ENCODE measurements at places on chromosomes 12 and 14.
A peak's percentile ranks its signal among the peaks of the same experiment; 100 is the strongest.

DNA sequence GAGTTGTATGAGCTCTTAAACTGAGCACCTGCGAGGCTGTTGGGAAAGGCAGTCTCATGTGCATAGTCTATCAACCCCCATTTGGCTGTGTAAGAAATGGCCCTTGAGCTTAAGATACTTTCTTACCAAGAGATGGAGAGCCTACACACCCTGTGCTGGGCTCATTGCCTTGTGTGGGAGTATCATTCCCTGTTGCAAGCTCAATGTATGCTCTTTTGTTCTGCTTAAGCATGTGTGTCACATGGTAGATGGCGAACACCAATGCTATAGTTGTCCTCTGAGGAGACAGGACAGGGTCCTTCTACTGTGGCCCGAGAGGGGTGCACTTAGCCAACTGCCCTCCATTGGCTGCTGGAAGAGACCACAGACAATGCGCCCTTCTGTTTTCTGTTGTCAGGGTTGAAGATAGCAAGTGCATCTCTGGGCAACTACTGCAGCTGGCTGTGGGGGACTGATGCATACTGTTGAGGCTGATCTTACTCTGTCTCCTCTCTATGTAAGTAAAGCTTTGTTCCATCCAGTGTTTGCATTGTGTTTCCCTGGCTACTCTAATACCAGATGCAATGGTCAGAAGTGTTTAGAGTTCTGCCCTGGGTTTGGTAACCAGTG is 79.5 kb downstream of the PTPRB start:
- no peak for DNase-seq

- DNase-seq: no peak
Measured at GRCh38 chr12:111792155-111792855, 25.6 kb downstream of the ALDH2 start.

- no peak for DNase-seq
Measured at GRCh38 chr14:56274556-56274955, 156.3 kb downstream of the PELI2 start.

GRCh38 chr12:4383304-4383865 is 3.9 kb upstream of the FGF23 start:
- DNase-seq: no peak

GRCh38 chr14:56119201-56119981 is 1.2 kb downstream of the PELI2 start:
- DNase-seq: no peak

DNA sequence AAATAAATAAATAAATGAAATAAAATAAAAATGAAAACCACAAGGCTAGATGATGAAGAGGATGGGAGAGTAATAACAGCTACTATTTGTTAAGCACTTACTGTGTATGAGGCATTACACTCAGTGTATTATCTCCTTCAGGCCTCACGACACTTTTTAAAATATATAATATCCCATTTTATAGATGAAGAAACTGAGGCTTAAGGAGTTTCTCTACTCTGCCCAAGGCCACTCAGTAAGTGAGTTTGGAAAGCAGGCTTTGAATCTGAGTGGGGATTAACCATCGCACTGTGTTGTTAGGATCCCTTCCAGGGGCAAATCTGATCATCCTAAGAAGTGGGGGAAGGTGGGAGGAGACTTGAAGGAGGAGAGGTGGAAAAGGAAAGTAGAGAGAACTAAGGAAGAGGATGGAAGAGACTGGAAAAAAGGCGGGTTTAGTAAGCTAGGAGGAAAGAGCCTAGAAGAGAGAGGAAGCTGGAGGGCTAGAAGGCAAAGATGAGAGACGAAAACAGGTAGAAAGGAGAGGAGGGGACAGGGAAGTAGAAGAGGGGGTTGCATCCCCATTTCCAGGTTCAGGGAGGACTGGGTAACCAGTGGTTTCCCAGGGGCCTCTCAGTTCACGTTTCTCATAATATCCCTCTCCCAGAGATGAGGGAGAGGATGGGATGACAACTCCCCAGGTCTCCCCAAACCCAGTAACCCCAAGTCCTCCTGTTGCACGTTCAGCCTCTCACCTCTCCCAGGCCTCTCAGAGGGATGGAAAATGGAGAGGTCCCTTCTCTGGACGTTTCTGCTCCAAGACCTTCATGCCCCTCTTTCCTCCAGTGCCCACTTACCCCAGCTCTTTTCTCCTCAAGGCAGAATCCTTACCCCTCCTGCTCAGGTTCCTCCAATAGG is 1.7 kb downstream of the STAT6 start:
- DNase-seq: no peak

- no peak for DNase-seq
Measured at GRCh38 chr12:100720016-100720654, 74.4 kb upstream of the ANO4 start.

GRCh38 chr14:85575617-85575898 is 45.6 kb downstream of the FLRT2 start:
- DNase-seq: no peak

DNA sequence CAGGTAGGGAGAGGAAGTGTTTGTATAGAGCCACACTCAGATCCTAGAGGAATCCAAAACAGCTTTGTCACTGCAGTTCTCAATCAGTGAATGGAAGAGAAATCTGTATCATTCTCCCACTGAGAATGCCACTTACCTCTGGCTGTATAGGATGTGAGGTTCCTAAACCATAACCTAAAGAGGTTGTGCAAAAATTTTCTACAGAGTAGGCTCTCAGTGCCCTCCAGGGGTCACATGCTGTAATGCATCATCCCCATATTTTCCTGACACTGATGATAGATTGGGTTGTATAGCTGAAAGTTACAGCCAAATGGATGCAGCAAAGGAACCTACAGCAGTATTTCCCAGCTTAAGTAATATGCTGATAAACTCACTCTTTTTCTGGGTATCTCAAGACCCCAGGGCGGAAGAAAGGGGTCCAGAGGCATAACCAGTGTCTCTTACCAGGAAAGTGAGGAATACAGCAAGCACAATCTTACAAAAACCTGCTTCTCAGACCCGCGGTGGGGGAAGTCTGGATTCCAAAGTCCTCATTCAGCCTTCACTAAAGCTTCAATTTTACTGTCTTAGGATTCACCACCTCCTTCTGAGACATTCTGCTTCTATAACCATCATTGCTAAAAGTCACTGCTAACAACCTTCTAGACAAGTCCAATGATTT is 3.8 kb downstream of the BCDIN3D start:
- DNase-seq: no peak

DNA sequence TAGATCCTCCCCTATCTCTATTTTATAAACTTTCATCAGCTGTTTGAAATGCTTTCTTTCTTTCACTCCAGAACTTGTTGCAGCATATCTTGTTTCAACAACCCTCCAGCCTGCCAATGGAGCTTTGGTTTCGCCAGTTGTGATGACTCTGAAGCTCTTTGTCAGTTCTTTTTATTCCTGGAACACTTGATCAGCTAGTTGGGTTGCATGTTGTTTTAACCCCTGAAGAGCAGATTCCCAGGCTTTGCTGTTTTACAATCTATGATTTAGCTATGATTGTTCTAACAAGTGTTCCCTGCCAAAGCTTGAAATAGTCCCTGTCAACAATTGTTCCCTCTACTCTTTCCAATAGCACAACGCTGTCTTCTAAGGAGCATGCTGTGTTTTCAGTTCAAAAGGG is 50.6 kb upstream of the FUT8 start:
- no peak for DNase-seq

DNA sequence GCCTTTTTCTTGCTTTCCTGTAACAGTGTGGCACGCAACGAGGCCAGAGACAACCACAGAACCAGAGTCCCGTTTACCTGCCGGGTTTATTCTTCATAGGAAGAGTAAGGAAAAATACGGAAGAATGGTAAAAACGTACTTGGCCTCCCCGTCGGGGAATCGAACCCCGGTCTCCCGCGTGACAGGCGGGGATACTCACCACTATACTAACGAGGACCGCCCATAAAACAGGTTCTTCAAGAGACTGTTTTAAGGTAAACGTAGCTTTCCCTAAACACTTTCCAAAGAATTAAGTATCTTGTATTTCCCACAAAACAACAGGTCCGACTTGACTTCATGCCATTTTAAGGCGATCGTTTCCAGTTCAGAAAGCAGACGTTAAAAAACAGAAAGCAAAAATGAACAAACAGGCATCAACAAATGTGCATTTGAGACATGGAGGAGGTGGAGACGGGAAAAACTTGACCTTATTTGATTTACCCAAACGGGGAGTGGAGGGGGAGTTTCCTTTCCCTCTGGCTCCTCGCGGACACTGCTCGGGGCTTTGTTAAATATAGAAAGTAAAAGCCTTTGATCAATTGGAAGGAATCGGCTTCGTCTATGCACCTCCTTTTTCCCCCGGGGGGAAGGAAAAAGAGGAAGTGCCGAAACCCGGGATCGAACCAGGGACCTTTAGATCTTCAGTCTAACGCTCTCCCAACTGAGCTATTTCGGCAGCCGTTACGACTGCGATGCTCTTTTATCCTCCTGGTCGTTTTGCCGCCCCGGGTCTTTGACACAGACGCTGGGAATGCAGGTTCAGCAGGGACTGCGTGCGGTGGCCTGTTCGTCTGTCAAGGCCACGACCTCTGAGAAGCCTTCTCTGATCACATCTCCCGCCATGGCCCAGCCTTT is 13.0 kb upstream of the UBC start:
- DNase-seq: no peak

DNA sequence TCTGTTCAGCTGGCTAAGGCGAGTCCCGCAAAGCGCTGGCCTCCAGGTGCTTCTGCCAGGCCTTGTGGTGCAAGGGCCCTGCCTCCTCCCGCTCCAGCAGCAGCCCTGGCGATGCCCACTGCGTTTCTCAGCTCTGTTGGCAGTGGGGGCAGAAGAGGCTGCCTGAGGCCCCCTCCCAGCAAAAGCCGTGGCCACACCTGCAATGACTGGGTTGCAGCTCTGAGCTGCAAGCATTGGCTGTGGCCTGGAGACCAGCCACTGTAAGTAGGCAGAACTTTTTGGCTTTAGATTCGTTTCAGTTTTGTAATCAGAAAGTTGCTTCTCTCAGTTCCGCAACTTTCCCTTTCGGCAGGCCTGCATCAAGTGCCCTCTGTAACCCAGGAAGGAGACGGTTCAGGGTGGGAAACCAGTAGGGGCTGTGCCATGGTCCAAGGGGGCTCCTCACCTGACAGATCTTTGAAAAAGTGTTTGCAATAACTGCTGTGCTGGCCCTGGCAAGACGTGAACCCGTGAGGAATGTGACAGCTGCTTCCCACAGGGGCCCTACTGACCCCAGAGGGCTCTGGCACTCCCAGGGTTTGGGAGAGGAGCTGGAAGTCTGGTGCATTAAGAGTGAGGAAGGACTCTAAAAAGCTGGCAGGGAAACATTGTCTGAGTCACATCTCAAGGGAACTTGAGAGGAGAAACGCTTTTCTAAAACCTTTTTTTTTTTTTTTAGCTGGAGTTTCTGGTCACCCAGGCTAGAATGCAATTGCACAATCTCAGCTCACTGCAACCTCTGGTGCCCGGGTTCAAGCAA is 54.5 kb upstream of the MAX start:
- peak; percentile 66 for DNase-seq

DNA sequence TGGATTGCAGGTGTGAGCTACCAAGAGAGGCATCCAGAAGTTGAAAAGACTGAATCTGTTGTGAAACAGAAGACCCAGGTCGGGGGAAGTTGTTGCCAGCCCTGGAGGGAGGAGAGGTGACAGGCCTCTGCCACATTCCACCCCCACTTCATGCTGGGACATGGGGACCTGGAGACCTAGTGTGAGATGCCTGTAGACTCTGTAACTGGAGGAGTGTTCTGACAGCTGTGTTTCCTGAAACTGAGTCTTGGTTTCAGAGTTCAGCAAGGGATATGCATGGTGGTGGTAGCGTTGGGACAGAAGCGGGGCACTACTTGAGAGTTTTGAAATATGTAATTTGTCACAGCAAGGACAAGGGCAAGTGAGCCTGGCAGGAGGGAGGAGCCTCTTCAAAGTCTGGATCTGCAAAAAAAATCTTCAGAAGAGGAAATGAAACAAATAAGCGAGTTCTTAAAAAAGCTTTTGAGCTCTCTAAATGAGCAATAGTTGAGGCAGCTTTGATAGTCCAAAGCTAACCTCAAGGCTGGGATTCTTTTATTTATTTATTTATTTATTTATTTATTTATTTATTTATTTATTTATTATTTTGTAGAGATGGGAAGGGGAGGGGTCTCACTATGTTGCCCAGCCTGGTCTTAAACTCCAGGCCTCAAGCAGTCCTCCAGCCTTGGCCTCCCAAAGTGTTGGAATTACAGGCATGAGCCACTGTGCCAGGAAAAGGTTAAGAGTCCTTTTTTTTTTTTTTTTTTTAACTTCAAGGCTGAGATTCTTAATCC is 58.9 kb upstream of the EEA1 start:
- DNase-seq: no peak

- no peak for DNase-seq
Measured at GRCh38 chr14:91466192-91466591, 43.9 kb downstream of the PPP4R3A start.

- no peak for DNase-seq
Measured at GRCh38 chr12:109553483-109553882, 19.8 kb downstream of the MMAB start.

DNA sequence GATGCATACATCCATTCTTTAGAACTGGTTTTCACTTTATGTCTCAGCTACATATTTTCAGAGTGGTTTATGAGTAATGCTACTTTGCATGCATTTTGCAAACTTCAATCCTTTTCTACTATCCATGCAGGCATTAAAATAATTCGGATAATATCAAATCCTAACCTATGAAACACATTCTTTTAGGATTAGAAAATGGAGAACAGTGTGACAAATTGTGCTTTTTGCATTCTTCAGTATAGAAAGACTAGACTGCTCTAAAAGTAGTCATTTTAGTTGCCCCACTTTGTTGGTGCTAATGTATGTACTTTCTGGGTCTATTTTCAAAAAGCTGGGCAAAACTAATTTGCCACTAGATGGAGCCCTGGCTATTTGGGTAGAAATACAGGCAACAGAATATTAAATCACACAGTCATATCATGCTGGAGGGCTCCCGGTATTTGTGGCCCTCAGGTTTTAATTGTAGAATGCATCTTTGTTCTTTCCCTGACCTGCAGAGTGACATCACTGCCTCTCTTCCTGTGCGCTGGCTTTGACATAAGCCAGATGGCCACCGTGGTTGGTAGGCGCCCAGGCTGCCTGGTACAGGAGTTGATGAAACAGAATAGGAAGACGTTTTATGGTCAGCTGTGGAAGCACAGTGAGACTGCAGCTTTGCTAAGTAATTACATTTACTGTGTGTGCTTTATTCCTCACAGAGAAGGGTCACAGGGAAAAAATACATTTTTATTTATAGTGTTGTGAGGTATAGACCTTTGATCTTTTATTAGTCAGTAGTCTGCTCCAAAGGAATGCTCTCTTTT is 28.1 kb downstream of the MSRB3 start:
- no peak for DNase-seq

GRCh38 chr12:27332714-27333402 is at the start of gene BMAL2:
BMAL2 (plus strand) TSS chr12:27332836; CDS start chr12:27333073, 237 bp downstream.
- no peak for DNase-seq

DNA sequence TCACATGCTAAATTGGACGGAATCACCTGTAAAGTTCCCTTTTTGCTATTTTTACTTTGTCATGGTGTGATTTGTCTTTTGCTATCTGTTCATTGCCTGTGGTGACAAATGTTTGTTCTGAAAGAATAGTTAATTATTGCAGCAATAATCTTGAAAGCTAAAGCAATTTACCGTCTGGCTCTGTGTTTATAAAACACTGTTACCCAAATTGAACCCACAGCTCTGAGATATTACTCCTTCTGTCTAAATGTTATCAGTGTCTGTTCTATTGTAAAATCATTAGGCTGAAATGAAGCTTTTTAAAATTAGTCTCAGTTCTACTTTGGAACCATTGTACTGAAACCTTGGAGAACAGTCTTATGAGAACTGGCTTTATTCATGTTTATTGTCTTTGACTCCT is 42.5 kb downstream of the TMX1 start:
- no peak for DNase-seq
